ENCODE measurements at places on chromosomes 1 and 21.
A peak's percentile ranks its signal among the peaks of the same experiment; 100 is the strongest.

GRCh38 chr1:116585886-116586285 is 15.1 kb upstream of the CD58 start:
- no peak for DNase-seq

GRCh38 chr1:229689904-229690303 is 63.9 kb downstream of the URB2 start:
- DNase-seq: no peak

DNA sequence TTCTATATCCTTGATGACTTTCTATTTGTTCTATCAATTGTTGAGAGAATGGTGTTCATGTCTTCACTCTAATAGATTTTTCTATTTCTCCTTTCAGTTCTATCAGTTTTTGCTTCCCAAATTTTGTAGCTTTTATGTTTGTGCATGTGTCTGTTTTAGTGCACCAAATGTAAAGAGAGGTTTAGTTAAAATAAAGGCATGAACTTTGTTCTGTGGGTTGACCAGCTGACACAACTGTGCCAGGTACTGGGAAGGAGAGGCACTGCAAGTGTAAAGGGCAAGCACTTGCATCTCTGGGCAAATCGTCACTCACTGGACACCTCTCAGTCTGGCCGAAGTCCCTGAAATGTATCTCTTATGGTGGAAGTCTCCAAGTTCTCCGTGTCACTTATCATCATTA is 38.6 kb upstream of the ABCD3 start:
- no peak for DNase-seq

- no peak for DNase-seq
Measured at GRCh38 chr1:162550925-162551324, 10.6 kb upstream of the UAP1 start.

- DNase-seq: no peak
Measured at GRCh38 chr1:173117761-173118160, 67.0 kb upstream of the TNFSF18 start.

GRCh38 chr1:160161965-160162705 is 10.7 kb downstream of the ATP1A4 start:
- peak; percentile 53 for DNase-seq

DNA sequence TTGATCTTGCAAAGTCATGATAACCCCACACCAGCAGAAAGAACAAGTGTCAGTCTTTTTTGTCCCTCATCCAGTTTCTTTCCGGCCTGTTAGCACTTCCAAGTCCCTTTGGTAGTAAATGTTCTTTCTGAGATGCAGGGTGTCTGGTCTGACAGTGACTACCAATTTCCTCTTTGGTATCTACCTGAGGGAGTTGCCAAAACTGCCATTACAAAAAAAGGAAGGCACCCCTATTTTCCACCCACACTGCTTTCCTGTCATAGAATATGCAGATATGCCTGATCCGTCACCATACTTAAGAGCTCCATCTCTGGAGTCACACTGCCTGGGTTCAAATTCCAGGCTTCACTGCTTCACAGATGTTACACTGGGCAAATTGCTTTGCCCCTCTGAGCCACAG is 72.4 kb downstream of the ZNF281 start:
- no peak for DNase-seq

DNA sequence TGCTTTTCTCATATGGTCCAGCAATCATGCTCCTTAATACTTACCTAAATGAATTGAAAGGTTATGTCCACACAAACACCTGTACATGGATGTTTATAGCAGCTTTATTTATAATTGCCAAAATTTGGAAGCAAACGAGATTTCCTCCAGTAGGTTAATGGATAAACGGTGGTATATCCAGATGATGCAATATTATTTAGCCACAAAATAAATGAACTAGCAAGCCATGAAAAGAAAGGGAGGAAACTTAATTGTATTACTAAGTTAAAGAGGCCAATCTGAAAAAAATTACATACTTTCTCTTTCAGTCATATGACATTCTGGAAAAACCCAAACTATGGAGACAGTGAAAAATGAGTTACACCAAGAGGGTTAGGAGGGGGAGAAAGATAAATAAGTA is 76.3 kb upstream of the LRRC7 start:
- no peak for DNase-seq

DNA sequence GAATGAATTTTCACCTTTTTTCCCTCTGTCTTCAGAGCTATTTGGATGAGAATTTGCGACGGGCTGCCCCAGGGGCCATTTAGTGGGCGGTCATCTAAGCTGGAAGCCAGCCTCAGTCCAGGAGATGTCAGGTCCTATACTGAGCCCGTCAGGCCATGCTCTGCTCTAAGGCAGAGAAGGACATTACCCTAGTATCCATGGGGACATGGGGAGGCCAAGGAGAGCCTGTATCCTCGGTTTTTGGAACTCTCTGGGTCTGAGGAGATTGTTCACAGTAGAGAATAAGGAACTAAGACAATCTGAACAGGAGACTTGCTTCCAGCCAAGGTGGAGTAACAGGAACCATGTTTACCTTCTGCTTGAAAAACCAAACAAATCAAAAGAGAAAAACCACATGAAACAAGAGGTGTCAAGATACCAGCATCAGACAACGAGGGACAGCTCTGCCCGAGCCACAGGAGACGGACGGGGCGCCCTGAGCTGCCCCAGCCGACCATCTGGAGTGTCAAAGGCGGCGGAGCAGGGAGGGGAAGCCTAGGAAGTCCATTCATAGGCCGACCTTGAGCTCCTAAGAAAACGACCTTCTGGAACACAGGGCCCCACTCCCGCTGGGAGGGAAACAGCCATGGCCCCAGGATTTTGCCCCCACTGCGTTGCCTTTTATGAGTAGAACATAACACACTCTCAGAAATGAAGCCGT is 20.0 kb upstream of the ADARB1 start:
- no peak for DNase-seq

- no peak for DNase-seq
Measured at GRCh38 chr1:81119319-81119718, 681.4 kb upstream of the ADGRL2 start.

DNA sequence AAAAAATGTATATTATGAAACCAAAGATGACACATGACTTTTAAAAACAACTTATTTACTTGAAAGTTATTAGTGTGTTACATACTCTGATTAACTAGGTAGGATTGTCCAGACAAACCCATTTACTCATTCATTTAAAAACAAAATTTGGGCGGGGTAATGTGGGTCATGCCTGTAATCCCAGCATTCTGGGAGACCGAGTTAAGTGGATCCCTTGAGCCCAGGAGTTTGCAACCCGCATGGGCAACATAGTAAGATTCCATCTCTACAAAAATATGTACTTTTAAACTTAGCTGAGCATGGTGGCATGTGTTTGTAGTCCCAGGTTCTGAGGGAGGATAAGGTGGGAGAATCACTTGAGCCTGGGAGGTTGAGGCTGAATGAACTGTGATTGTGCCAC is 1414.7 kb downstream of the PLA2G4A start:
- DNase-seq: no peak

DNA sequence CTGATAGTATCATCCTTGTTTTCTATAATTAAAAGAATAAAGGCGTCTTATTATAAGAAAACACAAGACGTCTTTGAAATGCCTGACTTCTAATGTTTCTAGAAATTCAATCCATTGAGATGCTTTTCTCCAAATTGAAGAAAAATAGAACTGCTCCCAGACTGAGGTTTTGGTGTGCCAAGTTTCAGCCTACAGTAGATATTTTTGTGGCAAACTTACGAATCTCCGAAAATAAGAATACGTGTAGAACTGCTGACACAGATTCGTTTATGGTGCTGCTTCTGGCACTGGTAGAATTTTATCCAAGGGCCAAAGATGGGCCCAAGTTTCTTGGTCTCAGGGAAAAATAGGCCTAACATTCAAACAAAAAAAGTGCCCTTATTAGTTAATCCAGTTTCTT is 554.5 kb upstream of the NR5A2 start:
- DNase-seq: no peak

GRCh38 chr1:236686815-236687160 is 489 bp downstream of the ACTN2 start:
- no peak for DNase-seq

DNA sequence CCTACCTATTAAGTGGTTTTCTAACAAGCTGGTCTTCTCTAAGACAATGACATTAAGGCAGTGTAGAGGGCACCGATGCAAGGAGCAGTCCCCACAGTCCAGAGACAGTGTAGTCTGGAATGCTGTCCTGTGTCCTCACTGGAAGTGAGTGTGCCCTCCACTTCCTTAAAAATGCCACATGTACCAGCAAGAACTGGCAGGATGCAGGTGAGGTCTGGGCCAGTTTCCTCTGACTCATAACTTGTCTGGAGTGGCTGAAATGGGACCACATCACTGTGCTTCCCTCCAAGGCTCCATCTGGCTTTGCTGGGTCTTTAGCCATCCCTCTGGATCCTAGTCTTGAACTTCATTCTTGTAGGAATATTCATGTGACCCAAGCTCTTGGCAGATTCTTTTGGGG is 170.5 kb upstream of the KIAA0040 start:
- peak; percentile 36 for DNase-seq

DNA sequence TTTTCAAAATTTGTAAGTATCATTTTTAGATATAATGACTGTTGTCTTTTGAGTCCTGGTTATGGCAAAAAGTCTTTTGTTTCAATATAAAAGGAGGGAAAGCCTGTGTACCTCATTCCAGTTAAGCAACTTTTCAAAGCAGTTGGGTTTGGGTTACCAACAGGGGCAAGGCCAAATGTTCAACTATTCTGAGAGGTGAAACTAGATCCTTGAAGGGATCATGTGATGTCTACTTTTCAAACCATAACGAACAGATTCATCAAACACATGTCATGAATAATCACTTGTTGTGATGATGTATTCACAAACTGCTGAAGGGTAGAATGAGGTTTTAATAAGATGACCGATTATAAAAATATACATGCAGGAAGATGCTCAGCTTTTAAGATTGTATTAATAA is 171.3 kb downstream of the HHAT start:
- DNase-seq: no peak

- DNase-seq: no peak
Measured at GRCh38 chr1:97145321-97145956, 423.9 kb downstream of the PTBP2 start.

- DNase-seq: no peak
Measured at GRCh38 chr1:11434501-11434900, 44.5 kb upstream of the DISP3 start.

GRCh38 chr1:117582451-117582850 is 23.4 kb upstream of the TENT5C start:
- DNase-seq: no peak

GRCh38 chr1:210251680-210252490 is 19.3 kb downstream of the SERTAD4 start:
- no peak for DNase-seq

- no peak for DNase-seq
Measured at GRCh38 chr1:210822241-210822640, 311.7 kb downstream of the KCNH1 start.

DNA sequence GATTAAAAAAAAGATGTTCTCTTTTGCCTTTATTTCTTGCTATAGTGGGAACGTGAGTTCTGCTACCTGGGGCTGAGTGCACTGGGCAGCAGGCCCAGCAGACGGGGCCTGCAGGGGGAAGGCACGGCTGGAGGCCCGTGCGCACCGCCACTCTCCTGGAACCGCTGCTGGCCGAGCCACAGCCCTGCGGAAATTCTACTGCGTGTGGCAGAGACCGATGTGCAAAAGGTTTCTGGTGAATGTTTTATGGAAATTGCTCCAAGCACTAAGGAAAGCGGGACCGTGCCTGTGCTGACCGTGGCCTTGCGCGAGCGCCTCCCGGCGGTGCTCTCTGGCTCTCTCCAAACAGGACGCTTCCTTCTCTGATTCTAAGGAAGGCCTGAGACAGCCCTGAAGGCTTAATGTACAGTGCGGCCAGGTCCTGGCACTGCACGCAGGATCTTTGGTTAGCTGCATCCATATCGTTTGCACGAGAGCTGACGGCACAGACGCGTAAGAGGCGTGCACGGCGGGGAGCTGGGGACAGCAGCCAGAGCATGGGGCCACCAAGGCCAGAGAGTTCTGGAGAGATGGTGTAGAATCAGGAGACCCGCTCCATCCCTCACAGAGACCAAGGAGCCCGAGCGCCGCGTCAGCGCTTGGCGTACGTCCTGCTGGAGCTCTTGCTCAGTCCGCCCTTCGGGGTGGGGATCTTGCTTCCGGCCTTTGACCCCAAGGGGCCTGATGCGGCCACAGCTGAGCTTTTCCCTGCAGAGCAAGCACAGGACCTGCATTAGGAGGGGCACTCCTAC is 18.7 kb upstream of the LRRC47 start:
- DNase-seq: no peak

DNA sequence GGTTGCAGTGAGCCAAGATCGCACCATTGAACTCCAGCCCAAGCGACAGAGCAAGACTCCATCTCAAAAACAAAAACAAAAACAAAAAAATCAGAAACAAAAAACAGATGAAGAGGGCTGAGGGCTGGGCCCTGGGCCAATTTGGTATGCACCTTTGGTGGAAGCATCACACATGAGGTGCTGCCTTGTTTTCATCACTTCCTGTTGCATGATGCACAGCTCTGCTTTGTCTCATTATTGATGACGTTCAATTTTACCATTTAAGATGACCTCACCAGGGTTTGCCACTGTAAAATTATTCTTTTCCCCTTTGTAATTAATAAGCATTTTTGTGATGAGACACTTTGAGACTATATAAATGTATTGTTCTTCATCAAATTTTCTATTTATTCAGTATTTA is 9.8 kb upstream of the IFNAR2 start:
- no peak for DNase-seq

DNA sequence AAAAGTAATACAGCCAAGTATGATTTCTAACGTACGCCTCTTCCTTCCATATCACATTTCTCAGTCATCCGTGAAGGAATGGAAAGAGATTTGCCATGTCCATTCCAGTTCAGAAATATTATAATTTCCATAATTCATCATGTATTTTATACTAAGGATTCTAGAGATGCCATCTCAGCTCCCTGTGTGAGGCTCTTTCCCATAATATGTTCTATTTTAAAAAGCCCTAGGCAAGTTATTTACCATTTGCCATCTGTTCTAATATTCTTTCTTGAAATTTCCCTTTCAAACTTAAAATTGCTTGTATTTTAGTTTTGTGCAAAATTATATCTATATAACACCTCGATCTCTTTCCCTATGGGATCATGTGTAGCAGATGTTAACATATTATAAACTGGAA is 106.7 kb downstream of the FMN2 start:
- no peak for DNase-seq

DNA sequence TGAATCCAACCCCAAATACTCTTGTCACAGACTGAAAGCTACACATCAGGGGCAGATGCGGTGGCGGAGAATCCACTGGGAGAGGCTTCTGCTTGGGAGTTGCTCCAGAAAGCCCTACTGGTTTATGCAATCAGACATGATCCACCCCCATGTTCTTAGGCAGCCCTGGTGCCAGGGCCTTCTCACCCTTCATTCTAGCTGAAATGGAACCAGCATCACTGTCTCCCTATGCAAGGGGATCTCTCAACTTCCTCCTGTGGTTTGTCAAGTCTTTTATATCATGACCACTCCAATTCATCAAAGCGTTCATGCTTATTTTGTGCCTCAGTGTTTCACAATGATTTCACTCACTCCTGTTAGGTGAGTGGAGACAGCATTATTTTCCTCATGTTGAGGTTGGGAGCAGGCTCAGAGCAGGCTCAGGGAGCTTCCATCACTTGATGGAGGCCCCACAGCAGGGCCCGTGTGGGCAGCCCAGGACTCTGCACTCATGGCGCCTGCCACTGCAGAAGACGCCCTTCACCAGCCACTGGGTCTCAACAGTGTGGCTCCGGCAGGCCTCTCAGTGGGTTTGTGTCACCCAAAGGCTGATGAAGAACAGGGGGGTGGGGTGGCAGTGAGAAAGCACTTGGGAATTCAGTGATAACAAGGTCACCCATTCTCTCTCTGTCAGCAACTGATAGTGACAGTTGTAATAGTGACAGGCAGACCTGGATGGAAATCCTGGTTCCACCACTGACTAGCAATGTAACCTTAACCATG is 67.1 kb downstream of the CD58 start:
- DNase-seq: peak; percentile 30

GRCh38 chr1:22315315-22316078 is 136.2 kb upstream of the ZBTB40 start:
- DNase-seq: no peak
